ENCODE measurements at places on chromosomes 1 and 21.

GRCh38 chr1:44924835-44925464 is 61.4 kb downstream of the EIF2B3 start:
- peak; percentile 91 for DNase-seq

GRCh38 chr1:15737324-15738319 is 1.6 kb downstream of the SLC25A34 start:
- no peak for DNase-seq

GRCh38 chr1:160284220-160284781 is 632 bp downstream of the PEX19 start:
- DNase-seq: peak; percentile 67

GRCh38 chr21:26583769-26584168 is 10.7 kb upstream of the CYYR1 start:
- DNase-seq: no peak

- no peak for DNase-seq
These were observed 6.0 kb downstream of the TXNIP start for GRCh38 chr1:145990249-145990855.

- no peak for DNase-seq
These were observed 6.5 kb upstream of the IGSF3 start for GRCh38 chr1:116674011-116674531.

DNA sequence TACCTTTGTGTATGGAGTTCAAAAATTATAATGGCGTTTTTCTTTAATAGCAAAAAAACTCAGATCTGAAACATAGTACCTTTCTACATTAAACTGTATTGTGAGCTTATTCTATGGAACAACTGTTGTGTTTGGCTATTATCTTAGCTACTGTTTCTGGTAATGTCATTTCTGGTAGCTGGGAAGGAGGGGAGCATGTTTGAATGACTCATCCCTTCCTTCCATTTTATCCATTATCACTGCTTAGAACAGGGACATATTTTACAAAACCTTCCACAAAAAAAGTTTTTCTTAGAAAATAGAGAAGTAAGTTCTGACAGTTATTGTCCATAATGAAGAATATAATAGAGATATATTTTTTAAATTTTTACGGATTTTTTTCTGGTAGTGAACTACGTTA is 128.3 kb downstream of the NRDC start:
- DNase-seq: peak; percentile 48

- no peak for DNase-seq
These were observed 71.9 kb downstream of the OBSCN start for GRCh38 chr1:228279722-228280105.

DNA sequence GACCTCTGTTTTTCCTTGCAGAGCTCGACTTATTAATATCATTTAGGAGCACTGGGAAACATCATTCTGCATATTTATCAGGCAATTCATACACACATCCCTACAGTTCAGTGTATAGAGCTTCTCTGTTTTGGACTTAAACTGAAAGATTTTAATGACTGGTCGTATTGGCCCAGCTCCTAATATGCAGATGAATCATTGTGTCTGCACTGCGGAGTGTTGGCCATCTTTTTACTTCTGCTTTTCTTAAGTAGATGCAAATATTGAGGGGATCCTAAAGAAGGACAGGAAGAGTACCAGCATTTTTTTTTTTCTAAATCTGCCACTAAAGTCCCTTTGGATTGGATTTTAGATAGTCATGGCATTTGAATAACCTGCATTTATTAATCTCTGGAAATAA is 154.8 kb downstream of the BACH1 start:
- no peak for DNase-seq

GRCh38 chr1:81577004-81577697 is 223.6 kb upstream of the ADGRL2 start:
- no peak for DNase-seq

GRCh38 chr1:178146436-178146835 is 52.5 kb downstream of the RASAL2 start:
- DNase-seq: no peak

DNA sequence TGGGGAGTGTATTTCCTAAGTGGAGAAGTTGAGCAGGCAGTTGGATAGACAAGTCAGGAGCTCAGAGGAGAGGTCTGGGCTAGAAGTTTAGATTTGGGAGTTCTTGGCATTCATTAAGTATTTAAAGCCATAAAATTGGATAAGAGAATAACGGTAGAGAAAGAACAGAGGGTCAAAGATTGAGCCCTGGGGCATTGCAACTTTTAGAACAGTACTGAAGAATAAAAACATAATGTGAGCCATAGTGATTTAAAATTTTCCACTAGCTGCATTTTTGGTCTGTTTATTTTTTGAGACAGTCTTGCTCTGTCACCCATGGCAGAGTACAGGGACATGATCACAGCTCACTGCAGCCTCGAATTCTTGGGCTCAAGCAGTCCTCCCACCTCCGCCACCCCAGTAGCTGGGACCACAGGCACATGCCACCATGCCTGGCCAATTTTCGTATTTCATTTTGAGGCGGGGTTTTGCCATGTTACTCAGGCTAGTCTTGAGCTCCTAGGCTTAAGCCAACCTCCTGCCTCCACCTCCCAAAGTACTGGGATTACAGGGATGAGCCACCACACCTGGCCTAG is 85.9 kb upstream of the SOX13 start:
- no peak for DNase-seq

GRCh38 chr1:43669878-43670277 is 19.9 kb downstream of the KDM4A start:
- DNase-seq: no peak

- no peak for DNase-seq
These were observed 134.6 kb upstream of the KCNK1 start for GRCh38 chr1:233479110-233479890.

GRCh38 chr1:206502403-206502802 is 4.9 kb upstream of the RASSF5 start:
- DNase-seq: no peak

All from ELR (cell line).